ENCODE measurements at places on chromosomes 7 and 10.
A peak's percentile ranks its signal among the peaks of the same experiment; 100 is the strongest.

- no peak for DNase-seq
Observed at GRCh38 chr7:148912758-148913541, 28.9 kb upstream of the EZH2 start.

- no peak for DNase-seq
Observed at GRCh38 chr10:75957314-75958120, 526.1 kb downstream of the LRMDA start.

- no peak for DNase-seq
Observed at GRCh38 chr10:105759669-105760068, 1118.6 kb downstream of the SORCS3 start.

DNA sequence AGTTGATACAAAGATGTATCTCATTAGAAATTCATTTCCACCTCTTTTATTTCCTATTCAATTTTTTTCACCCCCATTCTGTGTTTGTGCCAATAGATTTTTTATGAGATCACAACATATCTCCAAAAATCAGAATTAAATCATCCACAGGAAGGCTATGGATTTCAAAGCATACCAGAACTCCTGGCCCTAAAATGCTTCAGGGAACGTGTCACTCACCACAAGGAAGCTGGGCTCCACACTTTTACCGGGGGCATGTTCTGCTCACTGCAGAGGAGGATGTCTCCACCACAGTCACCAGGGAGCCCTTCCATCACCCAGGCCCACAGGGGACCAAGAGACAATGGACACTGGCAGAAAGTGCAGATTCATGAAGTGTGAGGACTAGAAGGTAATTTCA, 456.8 kb downstream of the KCNMA1 start:
- no peak for DNase-seq

- DNase-seq: no peak
Observed at GRCh38 chr10:23869548-23869947, 339.4 kb upstream of the KIAA1217 start.

- DNase-seq: peak; percentile 88
Observed at GRCh38 chr7:100675581-100676350, 2.2 kb downstream of the GNB2 start.

DNA sequence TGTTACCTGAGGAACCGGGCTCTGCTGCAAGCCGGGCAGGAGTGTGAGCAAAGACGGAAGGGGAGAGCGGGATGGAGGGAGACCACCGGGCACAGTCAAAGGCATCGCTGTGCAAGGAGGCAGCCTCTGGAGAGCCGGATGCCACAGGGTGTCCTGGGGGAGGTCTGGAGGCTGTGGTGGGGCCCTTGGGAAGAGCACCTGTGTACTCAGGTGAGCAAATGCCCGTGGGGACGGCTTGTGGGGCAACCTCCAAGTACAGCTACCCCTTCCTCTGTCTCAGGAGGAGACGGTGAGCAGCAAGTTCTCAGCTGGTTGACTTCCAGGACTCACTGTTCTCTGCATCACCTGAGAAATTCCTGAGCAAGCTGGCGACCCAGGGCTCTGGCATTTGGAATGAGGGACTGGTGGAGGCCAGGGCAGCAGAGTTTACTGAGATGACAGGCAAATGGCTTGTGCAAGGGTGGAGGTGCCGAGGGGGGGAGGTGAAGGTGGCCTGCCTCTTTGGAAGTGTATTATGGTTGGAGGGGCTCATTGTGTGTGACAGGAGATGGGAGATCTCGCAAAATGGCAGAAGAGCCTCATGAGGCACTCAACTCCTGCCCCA, 345.2 kb upstream of the SHH start:
- DNase-seq: no peak

DNA sequence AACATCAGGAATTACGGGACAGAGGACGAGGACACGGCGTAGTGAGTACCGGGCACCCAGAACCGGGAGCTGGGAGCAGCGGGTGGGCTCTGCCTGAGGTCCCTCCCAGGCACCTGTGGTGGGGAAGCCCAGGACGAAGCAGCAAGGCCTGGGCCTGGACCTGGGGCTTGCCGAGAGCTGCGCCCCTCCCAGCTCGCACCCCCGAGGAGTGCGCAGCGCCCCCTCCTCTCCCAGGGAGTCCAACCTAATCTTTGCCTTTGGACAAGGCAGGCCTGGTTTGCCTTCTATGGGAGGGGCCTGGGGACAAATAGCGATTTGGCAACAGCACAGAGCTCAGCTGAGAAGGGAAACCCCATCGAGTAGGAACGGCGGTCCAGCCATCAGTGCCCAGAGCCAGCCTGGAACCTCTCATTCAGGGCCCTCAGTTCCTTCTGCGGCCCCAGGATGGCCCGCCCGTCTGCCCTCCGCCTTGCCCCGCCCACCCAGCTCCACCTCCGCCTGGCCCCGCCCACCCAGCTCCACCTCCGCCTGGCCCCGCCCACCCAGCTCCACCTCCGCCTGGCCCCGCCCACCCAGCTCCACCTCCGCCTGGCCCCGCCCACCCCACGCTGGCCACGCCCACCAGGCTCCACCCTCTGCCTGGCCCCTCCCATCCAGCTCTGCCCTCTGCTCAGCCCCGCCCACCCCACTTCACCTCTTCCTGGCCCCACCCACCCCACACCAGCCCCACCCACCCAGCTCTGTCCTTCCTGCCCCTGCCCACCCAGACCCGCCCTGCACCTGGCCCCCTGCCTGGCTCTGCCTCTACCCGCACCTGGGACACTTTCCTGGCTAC, 32.5 kb upstream of the KNDC1 start:
- DNase-seq: peak; percentile 38

GRCh38 chr10:110822712-110823311, 48.9 kb upstream of the PDCD4 start:
- DNase-seq: no peak

DNA sequence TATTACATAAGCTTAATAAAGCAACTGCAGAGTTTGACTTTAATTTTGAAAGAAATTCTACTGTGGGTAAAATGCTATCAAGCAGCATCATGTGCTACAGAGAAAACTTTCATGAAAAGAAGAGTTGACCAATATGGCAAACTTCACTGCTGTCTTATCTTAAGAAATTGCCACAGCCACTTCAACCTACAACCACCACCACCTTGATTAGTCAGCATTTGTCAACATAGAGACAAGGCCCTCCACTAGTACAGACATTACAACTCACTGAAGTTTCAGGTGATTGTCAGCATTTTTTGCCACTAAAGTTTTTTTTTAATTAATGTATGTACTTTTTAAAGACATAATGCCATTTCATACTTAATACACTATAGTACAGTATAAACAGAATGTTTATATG, 350.3 kb downstream of the HPSE2 start:
- DNase-seq: no peak

DNA sequence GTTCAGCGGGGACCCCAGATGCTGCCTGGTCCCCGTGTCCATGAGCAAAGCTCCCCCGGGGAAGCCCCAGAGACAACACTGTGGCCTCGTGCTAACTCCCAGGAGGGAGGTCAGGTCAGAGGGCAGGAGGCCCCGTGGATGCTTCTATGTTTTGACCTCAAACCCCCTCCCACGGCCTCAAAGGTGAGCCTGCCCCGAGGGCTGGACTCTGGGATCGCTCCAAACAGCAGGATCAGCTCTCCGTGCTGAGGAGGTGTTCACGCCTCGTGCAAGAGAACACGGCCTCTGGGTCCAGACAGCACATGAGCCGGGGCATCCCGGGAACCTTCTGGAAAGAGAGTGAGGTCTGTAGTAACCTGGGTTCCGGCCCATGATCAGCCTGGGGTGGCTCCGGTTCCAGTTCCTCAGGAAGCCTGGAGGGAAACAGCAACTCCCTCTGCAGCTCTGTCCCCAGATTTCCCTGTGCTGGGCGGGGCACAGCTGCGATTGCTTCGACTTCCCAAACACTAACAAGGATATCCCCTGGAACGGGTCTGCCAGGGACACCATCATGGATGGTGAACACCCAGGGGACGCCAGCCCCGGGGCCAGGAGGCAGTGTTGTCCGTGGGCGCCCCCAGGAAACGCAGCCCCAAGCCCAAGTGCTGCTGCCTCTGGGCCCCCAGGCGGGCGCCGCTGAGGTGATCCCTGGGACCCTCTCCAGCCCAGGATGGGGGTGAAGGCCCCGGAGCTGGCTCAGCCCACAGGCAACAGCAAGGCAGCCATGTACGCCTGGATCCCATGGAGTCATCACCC, 18.0 kb upstream of the INPP5A start:
- DNase-seq: no peak

DNA sequence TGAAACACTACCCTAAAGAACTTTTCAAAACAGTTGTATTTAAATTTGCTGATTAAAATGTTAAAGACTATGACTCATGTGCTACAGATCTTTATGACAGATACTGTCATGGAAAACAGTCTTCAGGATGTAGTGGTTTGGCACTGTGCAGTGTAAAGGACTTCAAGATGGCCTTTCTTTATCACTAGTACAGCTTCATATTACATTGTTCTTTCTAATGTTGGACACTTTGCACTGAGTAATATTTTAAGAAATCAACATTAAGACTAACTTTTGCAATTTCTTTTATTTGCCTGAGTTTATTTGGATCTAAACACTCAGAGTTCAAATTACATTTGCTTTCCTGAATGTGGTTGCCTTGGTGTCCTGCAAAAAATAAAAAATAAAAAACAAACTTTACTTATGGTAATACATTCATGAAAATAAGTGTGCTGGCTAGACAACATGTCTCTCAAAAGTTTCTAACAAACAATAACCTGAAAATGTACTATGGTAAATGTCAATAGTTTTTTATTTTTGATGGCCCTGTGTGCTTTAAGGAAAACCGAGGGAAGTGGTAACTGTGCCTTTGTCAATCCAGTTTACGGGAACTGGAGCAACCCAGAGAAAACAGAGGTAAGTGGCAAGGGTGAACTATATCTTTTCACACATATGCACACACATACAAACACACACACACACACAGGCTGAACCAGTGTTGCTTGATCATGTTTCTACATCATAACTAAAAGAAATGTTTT, 85.9 kb upstream of the PLXDC2 start:
- DNase-seq: no peak

DNA sequence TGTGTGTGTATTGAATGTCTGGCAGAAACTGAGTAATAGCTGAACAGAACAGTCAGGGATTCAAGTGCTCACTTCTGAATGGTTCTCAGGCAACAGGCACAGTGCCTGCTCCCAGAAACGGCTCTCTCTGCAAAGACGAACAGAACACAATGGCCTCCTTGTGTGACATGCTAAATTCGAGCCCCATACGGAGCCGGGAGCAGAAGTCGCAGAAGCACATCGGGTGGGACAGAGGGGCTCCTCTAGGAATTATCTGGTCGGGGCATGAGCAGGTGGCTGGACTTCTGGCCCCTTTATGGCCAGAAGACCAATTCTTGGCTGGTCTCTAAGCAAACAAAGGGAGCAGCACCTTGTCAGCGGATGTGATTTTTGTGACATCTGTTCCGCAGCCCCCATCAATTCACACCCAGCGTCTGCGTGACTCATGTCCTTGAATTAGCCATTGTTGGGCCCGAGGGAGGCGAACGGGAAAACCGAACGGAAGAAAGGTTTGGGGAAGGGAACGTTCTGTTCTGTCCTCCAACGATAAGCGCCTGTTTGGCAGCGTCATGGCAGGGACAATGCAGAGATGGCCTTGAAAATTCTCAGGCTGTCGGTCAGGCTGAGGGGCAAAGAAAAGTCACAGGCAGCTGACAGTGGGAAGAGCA, 47.3 kb upstream of the NPTX2 start:
- DNase-seq: peak; percentile 89

GRCh38 chr7:6516387-6516983, 34.8 kb downstream of the GRID2IP start:
- DNase-seq: peak; percentile 84

GRCh38 chr10:32961895-32962369, 3.9 kb upstream of the ITGB1 start:
- no peak for DNase-seq

- no peak for DNase-seq
Observed at GRCh38 chr7:31892099-31892829, 177.9 kb downstream of the PDE1C start.

DNA sequence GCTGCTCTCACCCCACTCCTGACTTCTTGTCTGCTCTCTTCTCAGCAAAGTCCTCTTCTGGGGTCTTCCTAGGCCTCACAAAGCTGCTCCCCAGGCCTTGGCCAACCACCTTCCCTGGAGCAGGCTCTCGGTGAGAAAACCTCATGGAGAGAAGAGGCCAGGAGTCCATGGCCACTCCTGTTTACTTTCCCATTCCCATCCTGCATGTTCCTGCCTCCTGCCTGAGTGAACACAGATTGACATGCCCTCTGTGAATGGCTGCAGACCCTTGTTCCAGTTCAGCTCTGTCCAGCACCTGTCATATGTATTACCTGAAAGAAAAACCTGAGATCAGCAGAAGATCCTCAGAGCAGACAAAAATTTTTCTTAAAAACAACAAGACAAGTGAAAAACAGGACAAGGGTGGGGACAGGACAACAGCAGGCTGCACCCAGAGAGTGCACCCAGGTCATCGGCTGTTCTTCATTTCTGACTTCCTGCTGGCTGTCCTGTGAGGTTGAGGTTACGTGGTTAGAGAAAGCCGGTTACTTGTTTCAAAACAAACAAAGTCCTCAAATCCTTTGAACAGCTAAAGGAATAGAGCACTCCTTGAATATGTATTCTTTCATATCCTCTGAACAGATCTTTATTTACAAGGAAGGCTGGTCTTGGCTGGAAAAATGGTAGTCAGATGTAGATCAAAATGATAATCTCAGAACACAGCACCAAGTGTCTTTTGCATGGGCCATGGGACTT, 34.0 kb upstream of the DLD start:
- no peak for DNase-seq

- no peak for DNase-seq
Observed at GRCh38 chr10:127833804-127834203, 58.9 kb downstream of the CLRN3 start.

- DNase-seq: no peak
Observed at GRCh38 chr10:69481305-69481704, 30.0 kb downstream of the TSPAN15 start.

- no peak for DNase-seq
Observed at GRCh38 chr7:19674266-19674960, 34.4 kb downstream of the POLR1F start.

GRCh38 chr10:118181021-118181420, 134.3 kb upstream of the RAB11FIP2 start:
- DNase-seq: no peak

- no peak for DNase-seq
Observed at GRCh38 chr10:7445474-7446185, 34.8 kb upstream of the SFMBT2 start.

DNA sequence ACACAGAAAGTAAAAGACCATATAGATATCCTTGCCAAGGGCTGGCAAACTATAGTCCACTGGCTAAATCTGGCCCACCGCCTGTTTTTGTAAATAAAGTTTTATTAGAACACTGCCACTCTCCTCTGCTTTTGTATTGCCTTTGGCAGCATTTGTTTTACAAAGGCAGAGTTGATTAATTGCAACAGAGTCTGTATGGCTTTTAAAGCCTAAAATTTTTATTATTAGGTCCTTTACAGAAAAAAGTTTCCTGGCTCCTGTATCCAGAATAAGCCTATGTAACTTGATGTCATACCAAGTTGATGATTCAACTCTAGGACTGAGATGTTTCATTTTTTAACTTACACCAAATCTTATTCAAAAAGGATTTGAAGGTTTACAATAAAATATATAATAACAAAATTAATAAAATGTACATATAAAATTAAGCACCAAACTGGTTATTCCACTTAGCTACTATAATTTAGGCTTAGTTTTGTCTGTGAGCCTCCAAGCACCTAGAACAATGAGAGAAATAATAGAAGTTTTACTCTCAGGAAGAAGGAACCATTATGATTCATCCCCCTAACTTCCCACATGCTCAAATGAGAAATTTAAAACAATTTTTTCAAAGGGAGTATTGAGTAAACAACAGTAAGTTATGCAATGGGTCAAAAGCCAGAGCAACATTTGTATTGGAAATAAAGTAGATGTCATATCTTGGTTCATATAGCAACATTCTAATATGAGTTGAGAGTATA, 31.9 kb downstream of the CPED1 start:
- DNase-seq: no peak

- DNase-seq: no peak
Observed at GRCh38 chr7:140079121-140079536, 16.4 kb upstream of the PARP12 start.

- DNase-seq: no peak
Observed at GRCh38 chr7:155993420-155994278, 181.4 kb upstream of the SHH start.
